ENCODE measurements at places on chromosomes 13 and 19. TPM values are rescaled to one million over a fixed set of nuclear protein-coding genes. Genes with fewer than 3 reads are reported as not detected.

- DNase-seq = peak; percentile 43
Observed at GRCh38 chr19:703651-704446, 4.9 kb upstream of the PALM start.

GRCh38 chr13:37918751-37919150 is 49.2 kb upstream of the TRPC4 start:
- no peak for DNase-seq

DNA sequence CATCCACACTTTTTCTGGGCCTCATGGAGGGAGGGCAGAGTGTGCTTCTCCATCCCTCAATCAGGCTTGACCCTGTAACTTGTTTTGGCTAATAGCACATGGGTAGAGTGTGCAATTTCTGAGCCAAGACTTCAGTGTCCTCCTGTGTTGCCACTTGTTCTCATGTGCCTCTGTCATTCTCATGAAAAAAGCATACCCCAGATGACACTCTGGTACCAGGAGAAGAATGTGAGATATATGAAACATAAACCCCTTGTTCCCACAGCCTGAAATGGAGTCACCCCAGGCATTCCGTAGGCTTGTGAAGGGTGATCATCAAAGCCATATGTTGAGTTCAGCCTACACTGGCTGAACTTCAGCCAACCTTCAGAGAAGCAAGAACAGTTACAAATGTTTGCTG is 239.2 kb upstream of the MIR17HG start:
- DNase-seq = no peak

- DNase-seq = no peak
Observed at GRCh38 chr13:51659276-51660127, 75.2 kb downstream of the WDFY2 start.

C3 gene
- total RNA-seq = 132 TPM

NBEA gene
- 4.0 TPM for total RNA-seq

DNA sequence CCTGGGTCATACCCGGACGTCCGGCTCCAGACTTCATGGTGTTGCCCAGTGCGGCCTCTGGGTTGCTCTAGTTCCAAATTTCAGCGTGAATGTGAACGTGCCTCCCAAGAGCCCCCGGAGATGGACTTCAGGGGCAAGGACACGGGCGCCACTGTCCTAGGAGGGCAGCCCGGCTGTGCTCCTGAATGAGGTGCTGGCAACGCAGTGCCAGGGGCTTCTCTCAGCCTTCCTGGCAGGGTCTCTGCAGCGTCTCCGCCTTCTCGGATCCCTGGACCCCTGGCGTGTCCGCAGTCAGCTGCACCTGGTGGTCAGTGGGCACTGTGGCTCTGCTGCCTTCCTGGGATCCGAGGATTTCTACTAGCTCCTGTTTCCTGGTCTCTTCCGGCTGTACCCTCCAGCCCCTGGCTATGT is 101.7 kb upstream of the MCF2L start:
- no peak for DNase-seq

DNA sequence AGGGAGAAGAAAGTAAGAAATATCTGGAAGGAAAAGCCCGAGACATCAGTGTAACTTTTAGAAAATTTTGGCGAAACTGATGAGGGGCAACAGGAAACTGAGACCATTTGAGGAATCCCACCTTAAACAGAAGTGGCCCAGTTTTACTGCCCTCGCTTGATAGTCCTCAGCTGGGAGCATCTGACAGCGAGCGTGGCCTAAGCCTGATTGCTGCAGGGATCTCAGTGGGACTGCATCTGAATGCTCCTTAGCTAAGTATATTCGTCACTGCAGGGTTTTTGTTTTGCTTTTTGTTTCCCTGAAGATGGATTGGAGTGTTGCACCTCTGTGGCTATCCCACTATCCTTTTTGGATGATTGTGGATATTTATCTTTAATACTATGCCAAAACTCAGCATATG is 262.7 kb upstream of the KLHL1 start:
- DNase-seq = no peak

SEMA6B gene
- total RNA-seq = 3.3 TPM

- no peak for DNase-seq
Observed at GRCh38 chr19:9819596-9819909, 674 bp upstream of the FBXL12 start.

DNA sequence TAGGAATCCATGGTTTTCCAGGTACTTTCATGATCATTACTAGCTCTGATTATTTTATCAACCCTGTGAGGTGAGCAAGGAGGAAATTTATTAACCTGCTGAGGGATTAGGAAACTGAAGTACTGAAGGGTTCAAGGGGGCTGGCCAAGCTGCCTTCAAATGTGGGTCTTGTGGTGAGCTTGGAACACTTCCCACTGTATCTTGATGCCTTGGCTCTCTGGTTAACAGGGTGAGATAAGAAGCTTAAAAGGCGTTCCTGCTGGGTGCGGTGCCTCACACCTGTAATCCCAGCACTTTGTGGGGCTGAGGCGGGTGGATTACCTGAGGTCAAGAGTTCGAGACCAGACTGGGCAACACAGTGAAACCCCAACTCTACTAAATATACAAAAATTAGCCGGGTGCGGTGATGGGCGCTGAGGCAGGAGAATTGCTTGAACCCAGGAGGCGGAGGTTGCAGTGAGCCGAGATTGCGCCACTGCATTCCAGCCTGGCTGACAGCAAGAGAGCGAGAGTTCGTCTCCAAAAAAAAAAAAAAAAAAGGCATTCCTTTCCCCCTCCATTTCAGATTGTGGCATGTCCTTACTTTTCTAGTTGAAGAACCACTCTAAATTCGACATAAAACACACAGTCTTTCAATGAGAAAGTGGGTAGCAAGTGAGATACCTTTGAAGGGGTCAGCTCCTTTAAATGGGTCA is 70.2 kb downstream of the KLF2 start:
- no peak for DNase-seq

DNA sequence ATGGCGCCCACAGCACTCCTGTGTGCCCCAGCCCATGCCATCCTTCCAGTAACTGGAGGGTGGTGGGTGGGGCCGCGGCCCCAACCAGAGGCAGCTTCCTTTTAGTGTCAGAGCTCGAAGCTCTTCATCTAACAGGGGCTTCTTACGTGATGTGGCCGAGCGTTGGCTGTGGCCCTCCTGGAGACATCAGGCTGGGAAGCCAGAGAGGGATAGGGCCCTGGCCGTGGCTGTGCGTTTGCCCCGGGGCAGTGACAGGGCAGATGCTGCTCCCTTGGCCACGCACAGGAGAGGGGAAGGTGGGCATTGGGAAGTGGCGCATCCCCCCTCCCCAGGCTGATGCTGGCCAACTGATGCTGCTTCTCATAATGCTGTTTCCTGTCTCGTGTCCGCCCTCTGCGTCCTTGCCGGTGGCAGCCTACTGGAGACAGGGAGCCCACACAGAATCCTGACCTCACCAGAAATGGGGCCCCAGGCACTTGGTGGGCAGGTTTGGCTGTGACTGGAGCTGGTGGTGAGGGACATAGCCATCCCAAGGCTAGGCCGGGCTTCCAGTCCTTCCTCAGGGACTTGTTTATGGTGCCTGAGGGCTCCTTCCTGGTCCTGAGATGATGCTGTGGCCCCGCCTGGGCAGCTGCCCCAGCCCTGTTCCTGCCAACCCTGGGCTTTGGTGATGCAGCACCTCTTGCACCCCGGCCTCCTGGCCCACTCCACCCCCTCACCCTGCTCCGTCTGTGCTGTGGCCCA is 34.3 kb downstream of the ATP4B start:
- no peak for DNase-seq

TRPM4 gene
- 62.3 TPM for total RNA-seq

GRCh38 chr19:48750351-48750750 is 2.1 kb downstream of the FUT1 start:
- no peak for DNase-seq

- no peak for DNase-seq
Observed at GRCh38 chr13:98447881-98448641, 128.8 kb downstream of the STK24 start.

DNA sequence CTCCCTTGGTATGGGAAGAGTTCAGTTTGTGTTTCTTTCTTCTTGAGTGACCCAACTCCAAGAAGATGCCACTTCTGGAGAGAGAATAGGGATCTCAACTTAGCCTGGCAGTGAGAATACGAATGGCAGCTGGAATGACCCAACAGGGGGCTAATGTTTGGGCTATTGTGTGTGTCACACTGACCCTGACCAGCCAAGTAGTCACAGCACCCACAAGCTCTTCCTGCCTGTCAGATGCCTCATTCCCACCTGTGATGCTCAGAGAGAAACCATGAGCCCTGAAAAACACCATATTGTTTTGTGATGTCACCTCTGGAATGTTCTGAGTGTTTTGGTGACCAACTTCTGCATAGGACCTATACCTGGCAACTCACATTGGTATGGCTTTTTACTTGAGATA is at the start of gene CBY2:
Gene CBY2 (plus strand): TSS at position 233 of the 400 bp plus-strand sequence. CDS start 71 bp downstream, at position 304.
- no peak for DNase-seq

- DNase-seq = no peak
Observed at GRCh38 chr13:37686501-37686900, 87.9 kb upstream of the POSTN start.

SLC10A2 gene
- total RNA-seq = not detected

GRCh38 chr13:49649244-49649962 is 21.1 kb downstream of the ARL11 start:
- DNase-seq = no peak

DNA sequence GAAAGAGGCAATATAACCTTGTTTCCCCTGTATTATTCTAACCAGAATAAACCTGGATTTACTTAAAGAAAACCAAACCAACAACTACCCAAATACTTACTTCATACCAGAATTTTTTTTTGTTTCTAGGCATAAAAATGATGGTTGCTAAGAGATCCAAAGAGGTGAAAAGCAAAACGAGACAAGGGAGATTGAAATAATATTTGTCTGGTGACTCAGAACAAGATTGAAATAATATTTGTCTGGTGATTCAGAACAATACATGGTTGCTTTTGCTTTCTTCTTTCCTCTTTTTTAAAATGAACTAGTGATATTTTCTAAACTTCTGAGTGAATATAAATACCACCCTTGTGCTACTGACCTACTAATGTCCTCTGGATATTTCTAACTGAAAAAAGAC is 592.9 kb downstream of the KCTD12 start:
- DNase-seq = no peak

Measured in PC-9 (cell line).